Naive thymus-derived CD8-positive, alpha-beta T cell (primary cell): ENCODE measurements at places on chromosomes 4 and X. TPM values are rescaled to one million over a fixed set of nuclear protein-coding genes. Genes with fewer than 3 reads are reported as not detected.

GRCh38 chr4:168656055-168656660 is 159.3 kb downstream of the PALLD start:
- no peak for DNase-seq

DNA sequence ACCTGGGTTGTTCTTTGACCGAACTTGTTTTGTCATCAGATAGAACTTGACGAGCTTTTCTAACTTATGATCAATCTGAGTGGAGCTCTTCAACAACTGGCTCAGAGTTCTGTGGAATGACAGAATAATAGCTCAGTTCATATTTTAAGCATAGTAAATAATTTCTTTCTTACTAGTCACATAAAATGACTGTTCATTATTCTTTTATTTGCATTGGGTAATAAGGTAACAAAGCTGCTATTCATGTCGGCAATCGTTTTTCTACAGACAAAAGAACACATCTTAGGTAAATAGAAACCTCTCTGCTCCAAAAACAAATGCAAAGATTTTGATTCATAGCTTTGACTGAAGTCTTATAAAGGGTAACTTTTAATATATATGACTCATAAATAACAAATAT is 57.3 kb upstream of the CXCL8 start:
- DNase-seq = no peak

DNA sequence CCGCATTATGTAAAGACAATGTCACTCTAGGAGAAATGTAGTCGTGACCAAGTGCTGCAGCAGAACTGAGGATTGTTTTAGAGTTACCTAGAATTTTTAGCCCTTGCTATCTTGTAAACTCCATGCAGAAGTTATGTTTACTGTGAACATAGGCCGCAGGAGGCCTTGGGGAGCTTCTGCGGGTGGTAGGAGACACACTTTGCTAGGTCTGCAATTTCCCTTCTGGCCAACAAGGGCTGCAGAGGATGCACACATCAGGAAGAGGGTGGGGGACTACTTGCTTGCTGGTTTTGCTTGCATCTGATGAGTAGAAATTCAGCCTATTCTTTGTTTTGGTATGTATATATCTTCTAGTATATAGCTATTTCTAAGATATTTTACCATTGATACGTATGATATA is 23.1 kb downstream of the BANK1 start:
- DNase-seq = no peak

DNA sequence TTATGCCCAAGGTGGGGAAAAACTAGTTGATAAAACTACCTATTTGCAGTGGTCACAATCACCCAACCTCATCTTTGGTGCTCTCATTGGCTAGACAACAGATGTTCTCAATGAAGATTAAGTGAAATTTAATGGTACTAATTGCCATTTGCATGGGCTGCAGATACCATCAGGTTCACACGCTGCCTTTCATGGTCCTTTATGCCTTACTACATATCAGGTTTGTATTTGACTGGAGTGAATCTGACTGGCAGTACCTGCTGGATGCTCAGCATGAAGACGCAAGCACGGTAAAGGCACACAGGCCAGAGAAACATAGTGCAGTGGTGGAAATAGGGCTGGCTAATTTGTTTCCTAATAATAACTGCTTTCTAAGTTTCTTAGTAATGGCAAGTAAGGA is 48.3 kb downstream of the DCX start:
- no peak for DNase-seq

- no peak for DNase-seq
Observed at GRCh38 chr4:168050002-168050401, 42.3 kb upstream of the ANXA10 start.

- DNase-seq = no peak
Observed at GRCh38 chr4:165328101-165328425, 594 bp downstream of the MSMO1 start.

DNA sequence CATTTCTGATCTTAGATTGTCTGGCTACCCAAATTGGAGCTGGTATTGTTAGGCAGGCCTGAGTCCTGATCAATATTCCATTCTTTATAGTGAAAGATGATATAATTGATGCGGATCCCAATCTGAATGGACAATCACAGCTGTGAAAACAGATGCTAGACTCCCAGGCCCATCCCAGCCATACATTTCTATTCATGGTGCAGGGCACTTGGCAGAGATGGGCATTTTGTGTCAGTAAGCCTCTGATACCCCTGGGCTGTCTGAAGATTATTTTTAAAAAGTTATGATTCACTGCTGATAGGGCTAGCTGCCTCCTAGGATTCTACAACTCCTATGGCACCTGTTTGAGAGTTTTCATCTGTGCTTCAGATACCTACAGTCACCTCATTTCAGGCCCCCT is 61.2 kb upstream of the TSPAN7 start:
- no peak for DNase-seq

DNA sequence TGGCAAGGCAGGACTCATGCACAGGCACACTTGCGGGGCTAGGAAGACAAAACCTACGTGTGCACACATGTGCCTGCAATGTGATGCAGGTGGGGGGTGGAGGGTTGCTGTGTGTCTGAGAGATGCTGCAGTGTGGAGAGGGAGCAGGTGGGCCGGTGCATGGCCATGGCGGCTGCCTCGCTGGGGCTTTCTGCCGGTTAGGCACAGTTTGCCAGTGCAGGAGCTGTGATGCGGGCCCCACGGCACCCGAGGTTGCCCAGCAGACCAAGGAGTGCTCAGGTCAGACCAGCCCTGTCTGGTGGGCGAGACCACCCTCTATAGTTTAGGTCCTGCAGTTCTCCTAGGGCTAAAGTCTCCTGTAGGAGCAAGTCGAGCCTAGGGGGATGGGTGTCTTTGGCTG is 4.4 kb upstream of the AFM start:
- DNase-seq = no peak

- DNase-seq = no peak
Observed at GRCh38 chr4:137663251-137664045, 131.2 kb upstream of the PCDH18 start.

GRCh38 chr4:68180849-68181526 is 51.3 kb upstream of the TMPRSS11F start:
- DNase-seq = no peak

- DNase-seq = no peak
Observed at GRCh38 chrX:27600686-27601085, 10.5 kb downstream of the DCAF8L2 start.

DNA sequence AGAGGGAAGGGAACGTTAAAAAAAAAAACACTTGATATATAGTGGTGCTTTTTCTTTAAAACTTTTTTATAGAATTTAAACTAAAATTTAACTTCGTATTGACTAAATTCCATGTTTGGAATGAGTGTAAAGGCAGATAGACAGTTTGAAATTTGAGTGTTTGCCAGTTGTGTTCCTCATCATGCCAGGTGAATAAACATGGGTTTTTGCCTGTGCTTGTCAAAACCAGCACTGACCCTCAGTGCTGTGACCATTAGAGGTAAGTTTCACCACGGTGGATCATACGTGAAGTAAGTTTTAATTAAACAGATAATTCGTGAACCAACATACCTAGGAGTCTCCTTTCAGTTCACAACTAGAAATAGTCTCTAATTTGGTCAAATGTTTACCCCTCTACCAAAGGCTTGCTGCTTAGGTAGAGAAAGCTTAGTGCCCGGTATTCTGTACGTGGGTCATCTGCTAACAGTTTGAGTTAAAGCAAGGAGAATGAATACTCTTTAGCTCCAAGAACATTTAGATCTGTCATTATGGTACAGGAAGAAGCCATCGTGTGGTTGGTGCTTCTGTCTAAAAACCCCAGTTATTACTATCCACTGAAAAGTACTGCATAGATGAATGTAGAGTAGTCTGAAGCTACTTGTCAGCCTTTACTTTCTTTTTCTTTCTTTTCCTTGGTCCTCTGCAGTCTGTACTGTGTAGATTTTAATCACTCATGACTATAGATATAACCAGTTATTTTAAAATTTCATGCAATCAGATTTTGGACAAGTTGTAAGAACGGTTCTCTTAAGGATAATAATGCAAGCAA is 32.7 kb downstream of the KIAA0232 start:
- no peak for DNase-seq

DNA sequence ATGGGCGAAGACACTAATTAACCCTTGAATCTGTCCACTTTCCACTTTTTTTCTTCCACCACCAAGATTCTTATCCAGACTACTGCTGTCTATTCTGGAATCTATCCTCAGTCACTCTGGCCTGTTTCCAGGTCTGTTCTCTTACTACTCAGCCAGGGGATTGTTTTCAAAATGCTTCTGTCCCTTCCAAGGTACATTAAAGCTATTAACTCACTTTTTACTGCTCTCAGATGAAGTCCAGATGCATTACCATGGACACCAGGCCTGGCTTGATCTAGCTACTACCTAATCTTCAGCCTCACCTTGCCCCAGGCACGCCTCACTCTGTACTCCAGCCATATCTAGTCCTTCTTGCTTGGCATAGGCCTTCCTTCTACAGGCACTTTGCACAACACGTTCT is 66.4 kb downstream of the GALNT7 start:
- DNase-seq = no peak

DNA sequence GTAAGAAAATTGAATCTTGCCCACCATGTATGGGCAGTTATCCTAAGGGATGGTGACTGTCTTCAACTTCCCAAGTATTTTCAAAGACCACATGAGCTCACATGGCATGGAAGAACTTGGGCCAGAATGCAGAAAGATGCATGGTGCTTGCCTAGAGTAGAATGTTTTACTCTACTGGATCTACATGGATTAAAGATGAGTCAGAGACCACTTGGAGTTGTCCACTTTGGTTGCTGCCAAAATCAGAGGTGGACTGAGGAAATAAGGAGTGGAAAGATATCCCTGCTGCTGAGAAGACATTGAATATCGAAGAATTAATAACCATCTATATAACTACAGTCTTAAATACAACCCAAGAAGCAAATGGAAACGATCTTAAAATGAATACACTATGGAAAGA is 498.1 kb downstream of the NLGN4X start:
- no peak for DNase-seq

DNA sequence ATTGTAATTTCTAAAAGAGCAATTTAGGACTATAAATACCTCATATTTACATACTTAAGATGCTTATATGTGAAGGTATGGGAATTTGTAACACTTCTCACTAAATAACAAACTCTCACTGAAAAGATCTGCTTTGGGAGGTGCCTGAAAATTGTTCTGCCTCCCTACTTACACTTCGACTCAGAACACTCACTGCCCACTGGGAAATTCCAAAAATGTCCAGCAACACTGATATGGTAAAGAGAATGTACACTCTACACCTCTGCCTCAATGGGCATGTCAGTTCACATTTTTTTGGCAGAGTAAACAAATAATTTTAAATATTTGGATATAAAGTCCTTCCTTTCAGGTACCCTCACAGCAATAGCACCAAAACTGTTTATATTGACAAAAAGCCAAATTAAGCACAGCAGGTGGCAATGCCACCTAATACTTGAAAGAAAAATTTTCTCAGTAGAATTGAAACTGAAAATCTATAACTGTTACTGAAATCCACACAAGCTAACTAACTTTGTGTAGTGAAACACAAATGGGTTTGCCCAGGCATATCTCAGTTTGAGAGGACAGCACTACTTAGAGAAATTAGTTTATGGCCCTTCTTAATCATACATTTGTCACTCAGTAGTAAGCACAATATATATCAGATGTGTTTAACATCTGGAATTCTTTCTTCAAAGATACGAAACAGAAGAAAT is 67.1 kb downstream of the PRDM5 start:
- no peak for DNase-seq

Gene DOK7
- not detected for total RNA-seq

Gene NDNF
- not detected for total RNA-seq

Gene UNC5C
- total RNA-seq = not detected

Gene NCBP2L
- not detected for total RNA-seq
